RPMI7951 (cell line): ENCODE measurements at places on chromosomes 13 and 19. TPM values are rescaled to one million over a fixed set of nuclear protein-coding genes. Genes with fewer than 3 reads are reported as not detected.

DNA sequence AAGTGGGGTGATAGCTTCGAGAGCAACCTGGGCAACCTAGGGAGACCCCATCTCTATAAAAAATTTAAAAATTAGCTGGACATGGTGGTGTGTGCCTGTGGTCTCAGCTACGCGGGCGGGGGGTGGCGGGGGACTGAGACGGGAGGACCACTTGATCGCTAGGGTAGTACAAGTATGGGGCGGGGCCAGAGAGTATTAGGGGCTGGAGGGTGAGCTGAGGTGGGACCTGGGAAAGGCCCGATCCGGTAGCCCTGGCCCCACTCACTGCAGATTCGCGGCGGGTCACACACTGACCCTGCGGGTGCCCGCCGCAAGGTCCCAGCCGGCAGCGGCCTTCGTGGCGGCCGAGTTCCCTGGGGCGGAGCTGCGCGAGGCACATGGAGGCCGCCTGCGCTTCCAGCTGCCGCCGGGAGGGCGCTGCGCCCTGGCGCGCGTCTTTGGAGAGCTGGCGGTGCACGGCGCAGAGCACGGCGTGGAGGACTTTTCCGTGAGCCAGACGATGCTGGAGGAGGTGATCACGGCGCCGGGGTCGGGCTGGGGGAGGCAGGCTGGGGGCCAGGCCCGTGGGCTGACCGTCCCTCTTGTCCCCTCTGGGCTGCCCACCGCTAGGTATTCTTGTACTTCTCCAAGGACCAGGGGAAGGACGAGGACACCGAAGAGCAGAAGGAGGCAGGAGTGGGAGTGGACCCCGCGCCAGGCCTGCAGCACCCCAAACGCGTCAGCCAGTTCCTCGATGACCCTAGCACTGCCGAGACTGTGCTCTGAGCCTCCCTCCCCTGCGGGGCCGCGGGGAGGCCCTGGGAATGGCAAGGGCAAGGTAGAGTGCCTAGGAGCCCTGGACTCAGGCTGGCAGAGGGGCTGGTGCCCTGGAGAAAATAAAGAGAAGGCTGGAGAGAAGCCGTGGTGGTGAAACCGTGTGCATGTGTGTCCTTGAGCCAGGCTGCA, 2.0 kb upstream of the ARHGAP45 start:
- peak; percentile 66 for DNase-seq

MAU2 gene
- total RNA-seq, result 15.6 and 22.6 TPM in 2 replicates

RASAL3 gene
- total RNA-seq, result 0.72 and 0.88 TPM in 2 replicates

DNA sequence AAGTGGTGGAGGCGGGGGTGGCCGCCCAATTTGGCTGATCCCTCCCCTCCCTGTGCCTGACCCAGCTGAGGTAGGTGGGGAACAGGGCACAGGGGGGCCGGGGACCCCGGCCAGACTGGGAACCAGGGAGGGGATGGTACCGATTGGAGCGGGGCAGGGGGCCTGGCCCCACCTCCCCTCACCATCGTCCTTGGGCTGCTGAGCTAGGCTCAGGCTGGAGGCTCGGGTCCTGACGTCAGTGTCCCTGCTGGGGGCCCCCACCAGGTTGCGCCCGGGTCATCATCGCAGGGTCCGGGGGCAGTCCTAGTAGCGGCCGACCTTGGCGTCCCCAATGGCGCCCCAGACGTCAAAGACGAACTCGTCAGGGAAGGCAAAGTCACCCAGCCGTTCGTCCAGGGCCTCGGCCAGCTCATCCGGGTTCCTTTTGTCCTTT, 3.0 kb upstream of the PTGER1 start:
- no peak for DNase-seq

DNA sequence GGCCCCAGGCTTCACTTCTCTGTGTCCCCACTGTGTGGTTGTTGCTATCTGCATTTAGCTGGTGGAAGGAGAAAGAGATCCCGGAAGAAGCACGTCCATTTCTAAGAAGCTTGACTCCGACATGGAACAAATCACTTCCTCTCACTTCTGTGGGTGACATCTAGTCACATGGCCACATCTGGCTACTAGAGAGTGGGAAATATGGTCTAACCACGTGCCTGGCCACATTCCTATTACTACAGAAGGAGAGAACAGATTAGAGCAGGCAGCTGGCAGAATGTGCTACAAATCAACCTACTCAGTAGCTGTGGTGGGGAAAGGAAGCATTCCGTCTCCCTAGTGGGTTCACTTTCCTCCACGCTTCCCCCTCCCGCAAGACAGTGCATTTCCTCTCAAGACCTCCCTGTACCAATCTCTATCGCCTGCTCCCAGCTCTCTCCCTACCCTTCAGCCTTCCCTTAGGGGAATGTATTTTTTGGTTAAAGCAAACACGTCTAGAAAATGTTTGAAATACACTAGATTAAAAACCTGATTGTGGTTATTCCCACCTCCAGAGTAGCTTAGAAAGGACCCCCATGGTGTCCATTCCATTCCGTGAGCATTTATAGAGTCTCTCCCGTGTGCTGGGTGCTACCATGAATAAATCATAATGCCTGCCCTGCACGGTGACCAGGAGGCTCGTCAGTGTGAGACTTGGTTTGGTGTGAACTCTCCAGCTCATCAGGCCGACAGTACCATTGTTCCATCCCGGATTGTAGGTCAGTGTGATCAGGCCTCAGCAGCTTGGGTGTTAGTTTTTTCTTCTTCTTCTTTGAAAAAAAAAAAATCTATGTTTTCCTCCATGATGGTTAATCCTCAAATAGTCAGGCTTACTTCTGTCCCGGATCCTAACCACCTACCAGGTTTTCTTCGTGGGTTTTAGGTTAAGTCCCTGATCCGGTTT, 8.0 kb upstream of the AMER2 start:
- DNase-seq, result no peak

DNA sequence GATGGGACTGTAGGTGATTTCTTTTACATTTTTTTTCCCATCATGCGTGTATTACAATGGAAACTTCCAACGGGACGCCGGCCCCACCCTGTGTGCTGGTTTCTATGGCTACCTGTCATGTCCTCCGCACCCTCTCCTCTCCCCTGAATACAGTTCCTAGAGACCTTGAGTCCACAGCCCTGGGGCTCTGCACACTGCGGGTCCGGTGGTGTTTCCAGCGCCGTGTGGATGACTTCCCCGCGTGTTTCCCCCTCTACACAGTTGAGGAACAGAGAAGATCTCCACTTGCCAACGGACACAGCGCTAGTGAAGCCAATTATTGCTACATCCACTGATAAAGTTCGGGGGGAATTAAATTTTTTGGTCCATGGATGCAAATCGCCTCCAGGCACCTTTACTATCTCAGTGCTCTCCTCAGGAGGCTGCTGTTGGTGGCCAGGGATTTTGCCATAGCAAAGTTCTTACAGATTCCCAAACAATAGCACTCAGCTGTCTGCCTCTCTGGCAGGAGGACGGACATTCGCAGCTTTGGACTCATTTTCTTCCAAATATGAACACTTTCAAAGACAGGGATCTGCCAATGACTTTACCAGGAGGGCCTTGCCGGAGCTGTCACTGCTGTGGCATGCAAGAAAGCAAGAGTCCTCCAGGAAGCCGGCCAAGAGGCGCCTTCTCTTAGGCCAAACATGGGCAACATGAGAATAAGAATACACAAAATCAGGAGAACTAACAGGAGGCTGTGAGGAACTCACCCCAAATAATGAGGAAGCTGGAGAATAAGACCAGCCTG, 39.3 kb upstream of the GAS6 start:
- peak; percentile 76 for DNase-seq

DNA sequence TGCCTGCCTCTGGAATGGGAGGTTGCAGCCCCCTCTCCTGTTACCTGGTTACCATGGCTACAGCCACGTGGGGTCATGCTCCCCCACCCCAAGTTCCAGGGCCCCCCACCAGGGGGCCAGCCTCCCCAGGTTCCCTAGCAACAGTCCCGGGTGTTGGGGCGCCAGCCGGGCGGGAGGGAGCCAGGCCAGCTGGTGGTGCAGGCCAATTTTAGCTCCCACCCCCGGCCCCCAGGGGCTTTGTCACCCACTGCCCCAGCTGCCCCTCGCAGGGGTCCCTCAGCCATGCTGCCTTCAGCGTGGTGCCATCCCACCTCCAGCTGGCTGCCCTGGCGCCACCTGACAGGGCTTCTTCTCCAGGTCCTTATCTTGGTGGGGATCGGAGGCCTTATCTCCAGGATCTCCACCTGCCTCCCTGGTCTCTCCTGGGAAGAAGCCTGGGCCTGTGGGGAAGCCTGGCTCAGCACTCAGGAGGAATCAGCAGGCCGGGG, 3.0 kb downstream of the MARK4 start:
- DNase-seq, result no peak

GPR18 gene
- total RNA-seq, result not detected in 2 replicates

GRCh38 chr19:34458677-34459076, 22.9 kb upstream of the WTIP start:
- no peak for DNase-seq

DNA sequence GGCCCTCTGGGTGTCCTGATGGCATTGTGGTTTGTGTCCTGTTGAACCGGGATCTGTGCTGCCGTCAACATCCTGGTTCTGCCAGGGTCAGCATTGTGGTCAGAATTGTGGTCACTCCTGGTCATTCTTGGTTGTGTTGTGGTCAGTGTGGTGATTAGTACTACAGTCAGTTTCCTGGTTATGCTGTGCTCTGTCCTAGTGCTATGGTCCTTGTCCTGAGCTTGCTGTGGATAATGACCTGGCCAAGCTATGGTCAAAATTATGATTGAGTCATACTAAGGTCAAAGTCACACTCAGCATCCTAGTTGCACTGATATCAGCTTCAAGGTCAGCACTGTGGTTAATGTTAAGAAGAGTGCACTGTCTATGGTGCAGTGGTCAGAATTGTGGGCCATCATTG, 4.5 kb upstream of the OLFM2 start:
- peak; percentile 89 for DNase-seq

GRCh38 chr19:4057931-4058692, 8.6 kb downstream of the ZBTB7A start:
- peak; percentile 94 for DNase-seq

GPR4 gene
- total RNA-seq, result 0.10 TPM in 1 of 2 replicates, not detected in the other

GRCh38 chr13:30714629-30715371, 20.5 kb upstream of the ALOX5AP start:
- DNase-seq, result no peak

DNA sequence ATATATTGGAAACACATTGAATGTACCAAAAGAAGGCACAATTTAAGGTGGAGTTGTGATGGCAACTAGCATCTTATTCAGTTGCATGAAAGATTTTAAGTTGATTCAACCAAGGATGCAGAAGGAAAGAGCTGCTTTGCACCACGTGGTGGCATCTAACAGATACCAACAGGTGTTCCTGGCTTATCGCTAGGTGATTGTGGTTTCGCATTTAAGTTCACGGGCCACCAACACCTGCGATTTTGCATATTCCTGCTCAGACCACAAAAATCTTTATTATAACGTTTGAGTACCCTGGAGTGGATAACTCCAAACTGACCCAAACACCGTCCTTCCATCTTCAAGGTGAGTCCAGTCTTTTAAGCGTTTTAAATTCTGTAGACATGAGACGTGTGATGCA, 45.3 kb downstream of the RGCC start:
- DNase-seq, result no peak

- no peak for DNase-seq
Measured at GRCh38 chr13:50916701-50917184, 7.2 kb downstream of the RNASEH2B start.

- DNase-seq, result peak; percentile 79
Measured at GRCh38 chr19:19034204-19034624, 811 bp downstream of the ARMC6 start.

GRCh38 chr19:4442819-4443146, 14.8 kb downstream of the UBXN6 start:
- no peak for DNase-seq

DNA sequence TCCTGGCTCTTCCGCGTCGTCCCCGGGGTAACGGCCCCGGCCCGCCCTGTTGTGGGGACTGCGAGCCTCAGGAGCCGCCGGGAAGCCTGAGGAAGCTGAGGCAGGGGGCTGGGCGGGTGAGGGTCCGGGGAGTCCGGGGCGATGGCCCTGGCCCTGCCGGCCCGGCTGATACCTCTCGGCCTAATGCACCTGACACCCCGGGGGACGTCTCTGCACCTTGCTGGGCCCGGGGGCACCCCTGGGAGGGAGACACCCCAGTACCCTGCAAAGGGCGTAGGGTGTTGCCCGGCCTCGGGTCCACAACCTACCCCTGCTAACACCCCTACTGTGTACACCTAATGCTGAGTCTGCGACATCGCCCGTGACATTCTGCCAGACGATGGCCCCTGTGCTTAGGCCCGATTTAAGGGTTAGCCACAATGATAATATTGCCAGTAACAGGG, 410 bp downstream of the PIN1 start:
- DNase-seq, result no peak

GRCh38 chr13:99326012-99326411, 18.8 kb upstream of the GPR183 start:
- no peak for DNase-seq

DNA sequence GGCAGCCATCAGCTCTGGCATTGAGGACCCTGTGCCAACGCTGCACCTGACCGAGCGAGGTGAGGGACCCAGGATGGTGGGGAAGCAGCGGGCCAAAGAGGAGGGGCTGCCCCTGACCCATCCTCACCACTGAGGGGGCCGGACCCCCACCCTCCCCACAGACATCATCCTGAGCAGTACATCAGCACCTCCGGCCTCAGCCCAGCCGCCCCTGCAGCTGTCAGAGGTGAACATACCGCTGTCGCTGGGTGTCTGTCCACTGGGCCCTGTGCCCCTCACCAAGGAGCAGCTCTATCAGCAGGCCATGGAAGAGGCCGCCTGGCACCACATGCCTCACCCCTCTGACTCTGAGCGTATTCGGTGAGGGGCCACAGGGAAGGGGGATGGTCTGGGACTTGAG, 7.3 kb downstream of the LENG1 start:
- no peak for DNase-seq

GRCh38 chr13:85408415-85408814, 390.8 kb downstream of the SLITRK6 start:
- no peak for DNase-seq

ZIC2 gene
- total RNA-seq, result 0.12 TPM in 1 of 2 replicates, not detected in the other

ATP5F1D gene
- total RNA-seq, result 41.8 and 78.0 TPM in 2 replicates

GRCh38 chr19:52234406-52234805, 35.0 kb upstream of the ZNF766 start:
- no peak for DNase-seq

ABCC4 gene
- total RNA-seq, result 6.7 and 7.6 TPM in 2 replicates

DNA sequence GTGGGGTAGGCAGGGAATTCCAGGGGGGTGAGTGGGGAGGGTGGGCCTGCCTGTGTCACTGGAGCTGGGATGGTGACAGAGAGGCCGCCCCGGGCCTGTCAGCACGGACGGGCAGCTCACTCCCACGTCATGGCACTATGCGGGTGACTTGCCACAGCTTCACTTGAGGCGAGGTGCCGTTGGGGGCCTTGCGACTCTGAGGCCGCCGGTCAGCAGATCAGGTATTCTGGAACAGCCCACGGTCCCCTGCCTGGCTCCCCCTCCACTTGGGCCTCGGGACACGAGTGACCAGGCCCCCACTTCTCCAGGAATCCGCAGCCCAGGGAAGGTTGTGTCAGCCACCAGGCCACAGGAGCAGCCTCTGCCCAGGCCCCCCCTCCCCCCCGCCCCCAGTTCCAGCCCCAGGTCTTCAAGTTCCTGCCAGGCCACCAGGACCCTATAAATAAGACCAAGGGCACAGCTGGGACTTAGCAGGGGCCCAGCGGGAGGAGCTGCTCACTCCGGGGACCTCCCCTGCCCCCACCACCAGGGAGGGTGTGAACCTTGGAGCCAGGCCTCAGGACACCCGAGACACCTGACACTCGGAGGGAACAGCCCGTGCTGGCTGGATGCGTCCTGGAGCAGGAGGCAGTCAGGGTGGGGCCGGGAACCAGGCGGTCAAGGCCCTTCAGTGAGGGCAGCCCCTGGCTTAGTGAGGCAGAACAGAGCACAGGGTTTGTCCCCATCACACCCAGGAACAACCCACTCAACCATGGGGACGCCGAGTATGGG, 2.7 kb upstream of the MIDN start:
- no peak for DNase-seq

- peak; percentile 13 for DNase-seq
Measured at GRCh38 chr19:1503089-1503924, 9.5 kb downstream of the ADAMTSL5 start.
